ENCODE measurements at places on chromosomes 1 and 21.

DNA sequence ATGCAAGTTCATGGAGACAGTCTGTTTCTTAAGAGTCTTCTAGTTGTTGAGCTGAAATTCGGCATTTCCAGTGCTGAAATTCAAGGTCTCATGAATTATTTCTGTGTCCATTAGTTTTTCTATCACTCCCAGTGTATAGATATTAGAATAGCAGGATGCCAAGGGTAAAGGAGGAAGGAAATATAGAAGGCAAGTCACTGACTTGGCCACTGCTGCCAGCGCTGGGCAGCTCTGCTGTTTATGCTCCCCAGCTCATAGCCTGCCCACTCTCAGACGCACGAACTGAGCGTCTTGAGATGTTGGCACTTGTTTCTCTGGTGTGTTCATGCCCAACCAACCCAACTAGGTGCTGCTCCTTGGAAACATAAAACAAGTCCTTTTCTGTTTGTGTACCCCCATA is 110.1 kb downstream of the SLC45A1 start:
- no peak for DNase-seq

- no peak for DNase-seq
These were observed 17.0 kb downstream of the SON start for GRCh38 chr21:33559813-33560212.

GRCh38 chr21:21018821-21019220 is 20.6 kb downstream of the NCAM2 start:
- no peak for DNase-seq

GRCh38 chr1:28313702-28314546 is 14.9 kb upstream of the MED18 start:
- DNase-seq: no peak

DNA sequence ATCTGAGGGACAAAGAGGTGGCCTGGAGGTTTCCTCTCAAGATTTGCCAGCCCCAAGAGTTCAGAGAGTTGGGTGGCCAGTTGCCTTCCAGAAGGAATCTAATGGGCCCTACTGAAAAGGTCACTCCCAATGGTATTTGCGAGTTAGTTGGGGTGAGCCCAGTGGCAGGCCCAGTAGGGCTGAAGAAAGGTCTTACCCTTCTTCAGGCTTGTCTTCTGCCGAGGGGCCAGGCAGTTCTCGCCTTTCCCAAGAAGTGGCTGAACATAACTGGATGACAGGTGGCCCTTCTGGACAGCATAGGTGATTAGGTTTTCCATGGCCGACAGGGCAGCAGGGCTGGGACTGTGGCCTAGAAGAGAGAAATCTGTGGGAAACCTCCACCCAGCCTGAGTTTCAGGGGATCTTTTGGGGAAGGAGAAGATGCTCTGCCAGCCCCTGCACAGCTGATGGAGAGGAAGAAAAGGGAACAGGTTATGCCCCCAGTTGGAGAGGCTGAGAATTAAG is 7.2 kb downstream of the PGLYRP4 start:
- no peak for DNase-seq

DNA sequence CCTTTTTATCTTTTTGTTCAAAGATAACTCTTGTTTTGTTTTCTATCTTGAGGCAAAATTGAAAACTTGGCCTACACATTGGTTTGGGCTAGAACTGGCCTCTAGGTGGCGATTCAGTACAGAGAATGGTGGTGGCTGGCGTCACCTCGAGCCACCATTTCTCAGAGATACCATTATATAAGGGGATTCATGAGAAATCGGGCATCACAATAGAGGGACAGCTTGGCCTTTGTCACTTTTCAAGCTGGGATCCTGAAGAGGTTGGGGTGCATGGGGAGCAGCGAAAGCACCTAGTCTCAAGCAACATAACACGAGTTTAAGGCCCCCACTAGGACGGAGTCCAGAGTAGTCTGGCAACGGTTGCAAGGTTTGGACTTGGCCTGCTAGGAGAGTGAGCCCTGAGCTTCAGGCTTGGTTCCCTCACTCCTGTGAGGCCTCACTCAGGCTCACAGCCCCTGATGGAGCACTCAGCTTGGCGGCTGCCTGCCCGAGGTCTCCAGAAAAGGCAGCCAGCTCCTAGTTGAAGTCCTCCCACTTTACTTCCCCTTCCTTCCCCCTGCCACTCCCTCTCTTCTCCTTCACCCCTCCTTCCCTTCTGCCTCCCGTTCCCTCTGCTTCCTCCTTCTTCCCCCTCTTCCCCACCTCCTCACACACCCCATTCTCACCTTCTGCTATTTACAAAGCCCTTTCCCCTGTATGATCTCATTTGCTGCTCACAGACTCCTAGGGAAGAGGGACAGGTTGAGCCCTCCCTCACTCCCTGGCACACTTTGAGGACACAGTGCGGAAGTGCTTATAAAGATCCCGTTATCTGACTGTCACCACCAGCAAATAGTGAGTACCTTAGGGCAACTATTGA is 67.8 kb downstream of the LRIG2 start:
- DNase-seq: peak; percentile 6

GRCh38 chr1:19062258-19063029 is 106.0 kb upstream of the IFFO2 start:
- DNase-seq: no peak

GRCh38 chr21:16550118-16550517 is 820.3 kb downstream of the USP25 start:
- DNase-seq: no peak

GRCh38 chr1:28246427-28246832 is 10.5 kb downstream of the ATP5IF1 start:
- no peak for DNase-seq

- DNase-seq: no peak
These were observed 18.4 kb upstream of the TSPAN2 start for GRCh38 chr1:115107516-115108260.

DNA sequence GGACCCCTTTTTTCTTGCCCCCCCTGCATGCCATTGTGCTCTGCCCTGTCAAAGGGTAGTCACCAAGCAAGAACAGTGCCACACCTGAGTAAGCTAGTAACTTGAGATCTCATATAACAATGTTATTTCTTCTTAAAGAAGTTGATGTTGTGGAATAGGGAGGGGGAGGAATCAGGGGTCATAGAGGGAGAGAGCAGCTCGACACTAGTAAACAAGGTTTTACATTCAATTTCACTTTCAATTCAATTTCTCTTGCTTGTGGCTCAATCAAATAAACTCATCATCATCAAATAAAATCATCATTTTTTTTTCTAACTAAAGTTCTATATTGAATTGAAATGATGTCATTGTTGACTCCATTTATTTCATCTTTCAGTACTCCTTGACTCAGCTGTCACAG is 106.4 kb downstream of the CRB1 start:
- DNase-seq: no peak

DNA sequence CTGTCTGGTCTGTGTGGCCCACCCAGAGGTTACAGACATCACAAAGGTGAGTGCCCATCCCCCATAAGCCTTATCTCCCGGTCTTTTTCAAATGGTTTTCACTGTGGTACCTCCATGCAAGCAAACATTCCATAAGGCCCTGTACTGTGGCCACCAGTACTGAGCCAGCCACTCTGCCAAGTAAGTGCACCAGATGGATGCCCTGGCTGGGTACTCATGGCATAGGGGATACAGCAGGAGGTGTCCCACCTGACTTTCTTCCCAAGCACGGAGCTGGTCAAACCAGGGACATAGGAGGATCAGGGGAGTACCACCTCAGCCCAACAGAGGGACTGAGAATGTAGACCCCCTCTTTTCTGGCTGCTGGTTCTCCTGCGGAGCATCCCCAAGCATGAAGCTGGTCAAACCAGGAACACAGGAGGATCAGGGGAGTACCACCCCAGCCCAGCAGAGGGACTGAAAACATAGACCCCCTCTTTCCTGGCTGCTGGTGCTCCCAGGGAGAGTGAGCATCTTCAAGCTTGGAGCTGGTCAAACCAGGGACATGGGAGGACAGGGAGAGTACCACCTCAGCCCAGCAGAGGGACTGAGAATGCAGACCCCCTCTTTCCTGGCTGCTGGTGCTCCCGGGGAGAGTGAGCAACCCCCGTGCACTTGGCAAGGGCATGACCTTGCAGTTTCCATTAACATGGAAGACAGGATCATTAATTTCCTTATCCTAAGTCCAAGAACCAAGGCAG is 81.8 kb upstream of the KLHDC7A start:
- no peak for DNase-seq

DNA sequence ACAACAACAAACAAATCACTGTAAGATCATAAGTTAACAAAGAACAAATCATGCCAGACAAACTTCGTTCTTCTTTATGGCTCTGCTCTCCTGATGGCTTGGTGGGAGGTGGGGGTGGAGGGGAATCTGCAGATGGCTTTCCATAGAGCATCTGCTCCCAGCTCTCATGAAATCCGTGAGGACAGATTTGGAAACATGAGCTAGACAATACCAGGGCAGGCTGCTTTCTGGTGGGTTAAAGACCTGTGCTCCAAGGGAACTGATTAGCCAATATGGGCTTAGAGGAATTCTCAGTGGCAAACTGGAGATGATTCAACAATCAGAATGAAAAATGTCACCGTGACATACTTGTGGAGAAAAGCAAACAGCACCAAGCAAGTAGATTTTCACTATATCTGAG is 69.4 kb upstream of the TLR5 start:
- DNase-seq: no peak

DNA sequence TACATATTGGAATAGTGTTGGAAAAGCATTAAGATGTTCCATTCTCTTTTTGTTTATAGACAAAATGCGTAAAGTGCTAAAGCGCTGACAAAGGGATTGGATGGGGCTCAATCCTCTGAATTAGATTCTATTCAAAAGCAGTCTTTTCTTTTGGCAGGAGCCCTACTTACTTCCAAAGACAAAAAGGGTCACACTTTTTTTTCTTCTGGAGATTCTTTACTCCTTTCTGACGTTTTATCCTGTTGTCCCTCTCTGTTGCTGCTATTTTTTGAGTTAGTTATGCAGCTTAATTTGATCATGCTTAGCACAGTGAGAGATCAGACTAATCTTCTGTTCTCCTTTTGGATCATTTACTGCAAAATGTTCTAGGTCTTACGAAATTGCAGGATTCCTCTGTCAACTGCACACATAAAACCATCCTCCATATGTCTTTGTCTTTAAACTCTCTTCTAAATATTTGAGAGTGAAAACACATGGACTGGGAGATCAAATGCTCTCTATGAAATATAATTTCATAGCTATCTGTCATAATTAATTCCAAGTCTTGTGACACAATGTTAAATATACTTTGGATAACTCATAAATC is 656.4 kb upstream of the ADGRL2 start:
- no peak for DNase-seq

- no peak for DNase-seq
These were observed 16.2 kb downstream of the MTOR start for GRCh38 chr1:11245904-11246719.

DNA sequence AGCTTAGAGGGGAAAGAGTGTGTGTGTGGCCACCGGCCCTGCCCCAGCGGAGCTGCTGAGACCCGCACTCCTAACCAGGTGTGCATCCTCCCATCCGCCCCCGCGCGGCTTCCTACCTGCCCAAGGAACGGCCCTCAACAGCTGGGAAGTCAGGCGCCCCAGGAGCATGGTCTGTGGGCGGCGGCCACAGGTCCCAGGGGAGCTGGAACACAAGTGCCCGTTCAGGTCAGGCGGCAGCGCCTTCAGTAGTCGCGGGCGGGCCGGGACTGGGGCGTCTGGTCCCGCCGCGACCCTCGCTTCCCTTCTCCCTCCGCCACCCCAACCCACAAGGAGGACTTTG is 448 bp downstream of the AURKAIP1 start:
- DNase-seq: no peak

- DNase-seq: no peak
These were observed 10.3 kb downstream of the NFIA start for GRCh38 chr1:61092642-61093041.

DNA sequence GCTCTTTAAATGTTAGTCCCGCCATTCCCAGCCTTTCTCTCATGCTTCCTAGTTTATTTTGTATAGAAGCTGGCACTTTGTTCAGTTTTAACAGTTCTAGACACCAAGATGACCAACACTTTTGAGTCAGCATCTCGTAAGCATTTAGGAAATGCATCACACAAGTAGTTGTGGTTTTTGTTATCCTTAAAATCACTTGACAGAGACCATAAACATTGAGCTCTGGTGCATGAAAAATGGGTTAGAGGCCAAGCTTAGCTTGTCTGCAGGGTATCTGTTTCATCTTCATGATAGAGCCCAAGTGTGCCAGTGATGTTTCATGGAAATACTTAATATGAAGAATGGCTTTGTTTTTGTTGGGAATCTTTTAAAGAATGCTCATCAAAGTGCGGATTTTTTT is 159.7 kb downstream of the DISP1 start:
- no peak for DNase-seq

DNA sequence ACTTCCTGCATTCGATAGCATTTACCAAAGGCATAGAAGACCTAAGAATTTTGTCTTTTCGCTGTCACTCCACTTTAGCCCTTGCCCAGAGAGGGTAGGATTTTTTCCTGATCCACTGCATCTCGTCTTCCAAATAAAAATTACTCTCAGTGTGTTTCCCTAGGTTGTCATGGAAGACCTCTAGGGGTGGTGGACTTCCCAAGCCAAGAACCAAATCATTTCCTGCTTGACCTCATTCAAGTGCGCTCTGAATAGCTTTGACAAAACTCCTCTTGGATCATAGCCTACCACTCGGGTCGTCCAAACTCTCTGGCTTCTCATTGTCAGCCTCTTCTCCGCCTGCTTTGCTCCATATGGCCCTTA is 431 bp upstream of the C1orf52 start:
- DNase-seq: no peak

GRCh38 chr21:36719614-36720013 is 20.7 kb downstream of the SIM2 start:
- no peak for DNase-seq

DNA sequence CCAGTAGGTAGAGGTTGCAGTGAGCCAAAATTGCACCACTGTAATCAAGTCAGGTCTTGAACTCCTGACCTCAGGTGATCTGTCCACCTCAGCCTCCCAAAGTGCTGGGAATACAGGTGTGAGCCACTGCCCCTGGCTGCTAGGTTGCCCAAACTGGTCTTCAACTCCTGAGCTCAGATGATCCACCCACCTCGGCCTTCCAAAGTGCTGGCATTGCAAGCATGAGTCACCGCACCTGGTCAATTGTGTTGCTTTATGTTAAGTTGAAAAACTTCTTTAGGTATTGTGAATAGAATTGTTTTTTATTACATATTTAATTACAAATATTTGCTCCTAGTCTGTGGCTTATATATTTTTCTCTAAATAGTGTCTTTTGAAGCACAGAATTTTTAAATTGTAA is 80.5 kb downstream of the PRKAB2 start:
- DNase-seq: no peak

GRCh38 chr1:94852788-94853187 is 32.6 kb downstream of the SLC44A3 start:
- DNase-seq: no peak

GRCh38 chr21:29658177-29658933 is 281.4 kb downstream of the GRIK1 start:
- DNase-seq: no peak

- no peak for DNase-seq
These were observed 83.6 kb upstream of the LYST start for GRCh38 chr1:235950318-235950717.

- no peak for DNase-seq
These were observed 277.6 kb downstream of the PBX1 start for GRCh38 chr1:164836614-164837018.
